SK-N-SH (cell line): ENCODE measurements at places on chromosomes 12 and 14.

DNA sequence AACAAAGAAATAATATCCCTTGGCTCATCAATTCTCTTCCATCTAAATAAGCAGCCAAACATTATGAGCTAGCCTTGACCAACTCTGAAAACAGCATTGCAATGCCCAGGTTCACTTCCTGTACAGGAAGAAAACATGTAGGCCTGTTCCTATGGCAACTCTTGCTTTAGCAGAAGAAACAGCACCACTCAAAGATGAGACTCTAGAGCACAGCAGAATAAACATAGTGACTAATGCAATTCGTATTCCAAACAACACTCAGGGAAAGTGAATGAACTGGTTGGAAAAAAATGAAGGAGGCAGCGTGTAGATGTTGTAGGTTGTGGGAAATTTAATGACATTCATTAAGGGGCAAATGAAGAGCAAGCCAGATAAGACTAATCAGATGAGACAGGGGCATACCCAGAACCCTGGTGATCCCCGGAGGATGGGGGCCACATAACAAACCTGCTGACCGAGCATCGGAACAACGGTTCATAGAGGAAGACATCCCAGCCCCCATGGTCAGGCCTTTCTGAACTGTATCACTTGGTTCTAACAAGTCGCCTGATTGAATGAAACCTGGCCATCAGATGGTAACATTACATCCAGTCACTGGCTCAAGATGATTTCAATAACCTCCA is 9.0 kb downstream of the ARHGDIB start:
- no peak for DNase-seq

GRCh38 chr12:28099871-28100270 is 90.4 kb upstream of the CCDC91 start:
- DNase-seq, result no peak

GRCh38 chr14:92463141-92463540 is 50.4 kb upstream of the RIN3 start:
- DNase-seq, result no peak

GRCh38 chr12:31745242-31745641 is 16.4 kb upstream of the AMN1 start:
- no peak for DNase-seq

- DNase-seq, result no peak
Observed at GRCh38 chr12:52216100-52216499, 16.9 kb upstream of the KRT7 start.

GRCh38 chr12:7099290-7099996 is 7.2 kb upstream of the C1R start:
- DNase-seq, result no peak

- no peak for DNase-seq
Observed at GRCh38 chr12:73225941-73226340, 953.8 kb downstream of the TRHDE start.

DNA sequence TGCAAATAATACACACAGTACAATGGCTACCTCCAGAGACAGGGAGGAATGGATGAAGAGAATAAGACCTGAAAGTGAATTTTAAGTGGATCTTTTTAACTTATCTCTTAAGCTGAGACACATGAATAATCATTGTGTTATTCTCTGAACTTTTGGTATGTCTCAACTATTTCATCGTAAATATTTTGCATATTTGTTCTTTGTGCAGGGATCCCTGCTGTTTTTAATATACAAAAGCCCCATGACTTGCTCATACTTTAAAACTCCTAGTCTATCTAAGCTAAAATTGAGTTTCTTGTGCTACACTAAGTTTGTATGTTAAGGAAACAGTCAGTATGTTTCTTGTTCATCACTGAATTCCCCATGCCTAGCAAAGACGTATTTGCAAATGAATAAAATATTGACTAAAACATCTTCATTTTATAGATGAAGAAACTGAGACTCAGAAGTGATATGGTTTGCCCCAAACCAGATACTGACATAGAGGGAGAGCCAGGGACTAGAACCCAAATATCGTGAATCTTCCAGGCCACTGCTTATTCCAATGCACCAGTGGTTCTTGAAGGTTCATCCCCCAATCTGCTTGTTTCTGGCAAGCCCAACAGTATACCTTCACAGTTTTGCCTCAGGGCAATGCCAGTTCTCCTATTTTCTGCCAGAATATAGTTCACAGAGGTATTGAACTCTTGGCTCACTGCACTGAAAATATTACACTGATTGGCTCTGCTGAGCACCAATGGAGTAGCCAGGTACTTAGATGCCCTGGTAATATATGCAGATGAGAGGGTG is 356.9 kb downstream of the MED13L start:
- DNase-seq, result no peak

GRCh38 chr14:76280221-76280620 is 95.7 kb upstream of the ESRRB start:
- DNase-seq, result no peak

- DNase-seq, result no peak
Observed at GRCh38 chr14:71554959-71555612, 377.1 kb upstream of the RGS6 start.

DNA sequence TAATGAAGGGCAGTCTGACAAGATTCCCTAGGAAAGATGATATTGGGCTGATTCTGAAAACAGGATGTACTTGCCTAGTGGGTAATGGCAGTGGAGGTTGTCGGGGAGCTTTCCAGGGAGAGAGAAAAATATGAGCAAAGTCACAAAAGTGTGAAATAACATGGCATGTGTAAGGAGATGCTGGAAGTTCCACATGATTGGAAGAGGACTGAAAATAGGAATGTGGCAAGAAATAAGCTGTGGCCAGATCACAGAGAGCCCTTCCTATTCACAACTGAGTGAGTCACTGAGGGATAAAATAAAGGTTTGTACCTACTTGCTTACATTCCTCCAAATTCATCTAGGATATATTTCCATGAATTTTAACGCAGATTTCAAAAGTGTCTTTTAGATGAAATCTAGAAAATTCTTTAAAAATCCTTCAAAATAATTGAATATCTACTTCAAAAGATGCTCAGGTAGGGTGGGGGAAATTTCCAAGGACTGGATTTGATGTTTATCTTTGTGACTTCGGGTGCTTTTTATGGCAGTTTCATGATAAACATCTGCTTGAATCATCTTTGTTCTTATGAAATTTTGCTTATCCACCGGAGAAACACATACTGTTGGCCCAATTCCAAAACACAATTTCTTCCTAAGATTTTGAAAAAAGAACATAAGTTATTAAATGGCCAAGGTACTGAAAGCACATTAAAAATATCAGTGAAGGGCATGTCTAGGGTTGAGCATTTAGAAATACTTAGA is 36.3 kb upstream of the SLC2A13 start:
- DNase-seq, result no peak

DNA sequence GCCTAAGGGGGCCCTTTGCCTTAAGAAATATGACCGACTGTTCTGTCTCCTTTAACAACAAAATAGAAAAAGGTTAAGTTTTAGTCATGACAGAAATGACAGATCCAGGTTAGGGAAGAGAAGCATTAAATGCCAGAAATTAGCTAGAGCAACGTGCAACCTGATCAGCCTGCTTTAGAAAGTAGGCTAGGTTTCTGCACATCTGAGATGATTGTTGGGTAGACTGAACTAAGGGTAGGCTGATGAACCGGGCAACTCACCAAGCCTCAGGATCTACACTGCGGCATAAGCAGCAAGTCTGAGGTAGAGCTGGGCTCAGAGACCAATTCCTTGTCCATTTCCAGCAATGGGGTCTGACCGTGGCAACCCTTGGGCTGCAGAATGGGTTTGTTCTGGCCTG is 29.4 kb downstream of the NPC2 start:
- no peak for DNase-seq

- DNase-seq, result no peak
Observed at GRCh38 chr12:77489331-77489970, 341.2 kb upstream of the NAV3 start.

DNA sequence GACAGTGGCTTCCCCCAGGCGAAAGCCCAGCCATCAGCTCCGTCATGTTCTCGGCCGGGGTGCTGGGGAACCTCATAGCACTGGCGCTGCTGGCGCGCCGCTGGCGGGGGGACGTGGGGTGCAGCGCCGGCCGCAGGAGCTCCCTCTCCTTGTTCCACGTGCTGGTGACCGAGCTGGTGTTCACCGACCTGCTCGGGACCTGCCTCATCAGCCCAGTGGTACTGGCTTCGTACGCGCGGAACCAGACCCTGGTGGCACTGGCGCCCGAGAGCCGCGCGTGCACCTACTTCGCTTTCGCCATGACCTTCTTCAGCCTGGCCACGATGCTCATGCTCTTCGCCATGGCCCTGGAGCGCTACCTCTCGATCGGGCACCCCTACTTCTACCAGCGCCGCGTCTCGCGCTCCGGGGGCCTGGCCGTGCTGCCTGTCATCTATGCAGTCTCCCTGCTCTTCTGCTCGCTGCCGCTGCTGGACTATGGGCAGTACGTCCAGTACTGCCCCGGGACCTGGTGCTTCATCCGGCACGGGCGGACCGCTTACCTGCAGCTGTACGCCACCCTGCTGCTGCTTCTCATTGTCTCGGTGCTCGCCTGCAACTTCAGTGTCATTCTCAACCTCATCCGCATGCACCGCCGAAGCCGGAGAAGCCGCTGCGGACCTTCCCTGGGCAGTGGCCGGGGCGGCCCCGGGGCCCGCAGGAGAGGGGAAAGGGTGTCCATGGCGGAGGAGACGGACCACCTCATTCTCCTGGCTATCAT is 663 bp downstream of the PTGER2 start:
- peak; percentile 73 for DNase-seq

- DNase-seq, result peak; percentile 48
Observed at GRCh38 chr14:103259801-103260628, 74.0 kb upstream of the EIF5 start.

DNA sequence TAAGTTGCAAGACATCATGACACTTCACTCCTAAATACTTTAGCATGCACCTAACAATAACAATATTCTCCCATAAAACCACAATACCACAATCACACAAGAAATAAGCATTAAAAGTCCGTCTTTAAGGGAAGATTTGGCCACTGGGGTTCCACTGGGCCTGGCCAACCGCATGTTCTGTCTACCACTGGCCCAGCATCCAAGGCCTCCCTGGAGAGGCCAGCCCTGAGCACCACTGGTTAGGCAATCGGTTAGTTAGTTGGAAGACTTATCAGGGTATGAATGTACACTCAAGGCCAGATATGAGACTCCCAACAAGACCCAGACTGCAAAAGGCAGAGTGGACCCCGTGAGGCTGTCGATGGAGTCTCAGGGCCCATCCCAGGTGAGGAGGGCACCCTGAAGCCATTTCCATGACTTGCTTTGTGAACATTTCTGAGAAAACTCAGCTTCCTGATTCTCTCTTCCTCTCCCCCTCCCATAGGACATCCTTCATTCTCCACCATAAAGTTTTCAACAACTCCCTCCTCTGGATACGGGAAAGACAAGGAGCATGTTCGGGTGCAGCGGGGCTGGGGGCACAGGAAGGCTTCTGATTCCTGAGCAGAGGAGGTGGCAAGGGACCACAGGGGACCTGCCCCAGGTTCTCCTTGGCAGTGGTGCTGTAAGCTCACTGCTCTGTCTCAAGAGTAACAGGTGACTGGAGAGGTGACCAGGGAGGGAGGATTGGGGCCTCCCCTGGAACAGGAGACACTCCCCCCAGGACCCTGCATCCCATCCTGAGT is 5.9 kb downstream of the PXN start:
- DNase-seq, result no peak

GRCh38 chr12:89427508-89428156 is 75.3 kb upstream of the DUSP6 start:
- no peak for DNase-seq

- no peak for DNase-seq
Observed at GRCh38 chr12:64650762-64651161, 40.5 kb downstream of the RASSF3 start.

- DNase-seq, result no peak
Observed at GRCh38 chr12:47824198-47824597, 4.5 kb upstream of the HDAC7 start.

- DNase-seq, result no peak
Observed at GRCh38 chr14:85991156-85991555, 461.2 kb downstream of the FLRT2 start.

GRCh38 chr14:69034612-69035262 is 55.6 kb upstream of the ACTN1 start:
- no peak for DNase-seq

- DNase-seq, result no peak
Observed at GRCh38 chr14:52918486-52918885, 32.4 kb downstream of the FERMT2 start.

DNA sequence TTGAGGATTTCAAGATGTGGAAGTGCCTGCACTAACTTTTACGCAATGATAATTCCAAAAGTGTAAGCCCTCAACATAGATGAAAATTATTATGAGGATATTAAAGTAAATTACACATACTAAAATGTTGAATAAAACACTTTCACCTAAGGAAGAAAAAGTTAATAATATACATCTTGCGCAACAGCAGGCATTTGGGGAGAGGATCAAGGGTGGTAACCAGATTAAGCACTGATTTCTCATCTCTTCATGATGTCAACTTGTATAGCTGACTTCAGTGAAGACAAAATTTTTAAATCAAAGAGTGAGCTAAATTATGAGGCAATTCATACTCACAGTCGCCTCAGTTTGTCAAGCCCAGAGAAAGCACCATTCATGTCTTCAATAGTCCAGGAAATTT is 33.8 kb downstream of the LRIG3 start:
- no peak for DNase-seq

DNA sequence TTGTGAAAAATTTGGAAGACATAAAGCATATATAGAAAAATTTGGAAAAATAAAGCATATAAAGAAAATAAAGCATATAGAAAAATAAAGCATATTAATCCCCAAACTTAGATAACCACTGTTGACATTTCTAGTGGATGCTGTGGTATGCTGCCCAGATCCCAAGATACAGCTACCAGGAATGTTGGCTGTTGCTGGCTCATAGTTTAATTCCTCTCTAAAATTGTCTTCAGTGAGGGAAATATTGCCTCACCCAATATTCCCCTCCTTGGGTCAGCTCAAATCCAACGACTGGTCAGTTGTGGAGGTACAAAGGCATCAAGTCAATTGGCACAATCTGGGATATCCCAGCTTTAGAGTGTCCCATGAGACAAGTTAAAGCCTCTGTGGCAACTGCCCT is 10.1 kb upstream of the KICS2 start:
- DNase-seq, result no peak

DNA sequence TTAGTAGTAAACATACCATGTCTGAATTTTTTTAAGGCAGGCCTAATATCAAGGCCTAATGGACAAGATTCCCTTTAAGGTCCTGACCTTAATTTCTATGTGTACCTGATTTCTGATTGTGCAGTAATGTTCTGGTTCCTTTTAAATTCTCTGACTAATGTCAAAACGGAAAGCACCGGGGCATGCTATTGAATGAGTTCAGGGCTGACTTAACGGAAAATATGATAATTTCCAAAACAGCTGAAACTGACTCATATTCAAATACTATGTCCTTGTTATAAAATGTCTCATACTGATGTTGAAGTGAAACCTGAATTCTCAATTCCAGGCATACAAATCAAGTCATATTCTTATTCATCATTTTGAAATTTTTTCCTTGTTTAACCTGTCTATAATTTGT is 6.7 kb downstream of the TAS2R43 start:
- DNase-seq, result no peak
